ENCODE measurements at places on chromosomes 11 and 22. TPM values are rescaled to one million over a fixed set of nuclear protein-coding genes. Genes with fewer than 3 reads are reported as not detected.

OR5A1 gene
- not detected for total RNA-seq

DNA sequence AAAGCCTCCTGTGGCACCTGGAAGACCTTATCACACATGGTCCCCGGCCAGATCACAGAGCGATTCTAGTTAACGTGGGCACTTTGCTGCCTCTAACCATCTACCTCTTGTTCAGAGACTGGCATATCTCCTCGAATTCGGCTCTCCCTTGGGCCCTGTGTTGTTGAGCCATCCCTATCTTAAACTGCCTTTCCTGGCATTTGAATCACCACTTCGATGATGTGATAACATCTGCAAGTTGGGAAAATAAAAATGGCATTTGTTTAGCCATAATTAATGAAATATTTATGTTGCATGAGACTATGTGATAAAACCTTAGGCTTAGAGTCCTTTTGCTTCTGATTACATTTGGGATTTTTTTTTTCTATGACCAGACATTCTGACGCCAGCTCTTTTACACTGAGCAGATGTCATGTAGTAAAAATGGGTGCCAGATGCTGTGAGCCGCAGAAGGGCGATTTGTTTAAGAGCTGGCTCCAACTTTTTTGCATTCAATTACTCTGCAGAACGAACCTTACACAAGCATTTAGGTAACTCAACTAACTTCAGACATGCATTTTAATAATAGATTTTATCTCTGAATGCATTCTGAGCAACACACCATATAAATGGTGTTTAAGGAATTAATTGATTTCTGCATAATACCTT, 58.5 kb upstream of the PARVA start:
- H3K36me3 ChIP-seq: no peaks in the 10 kb centered on the region
- no peaks in the 10 kb centered on the region for H3K27me3 ChIP-seq

MAJIN gene
- total RNA-seq: not detected

ZP1 gene
- not detected for total RNA-seq

PLET1 gene
- total RNA-seq: not detected

GRCh38 chr11:72237112-72237931, 6.7 kb downstream of the PHOX2A start:
- H3K27ac ChIP-seq: peak overlapping the region; percentile 76
- H3K36me3 ChIP-seq: peaks cover 49% of the 10 kb centered on the region
- H3K4me1 ChIP-seq: peaks cover 62% of the 10 kb centered on the region
- no peak overlapping the region for H3K4me3 ChIP-seq

EMID1 gene
- 3.2 TPM for total RNA-seq

DNA sequence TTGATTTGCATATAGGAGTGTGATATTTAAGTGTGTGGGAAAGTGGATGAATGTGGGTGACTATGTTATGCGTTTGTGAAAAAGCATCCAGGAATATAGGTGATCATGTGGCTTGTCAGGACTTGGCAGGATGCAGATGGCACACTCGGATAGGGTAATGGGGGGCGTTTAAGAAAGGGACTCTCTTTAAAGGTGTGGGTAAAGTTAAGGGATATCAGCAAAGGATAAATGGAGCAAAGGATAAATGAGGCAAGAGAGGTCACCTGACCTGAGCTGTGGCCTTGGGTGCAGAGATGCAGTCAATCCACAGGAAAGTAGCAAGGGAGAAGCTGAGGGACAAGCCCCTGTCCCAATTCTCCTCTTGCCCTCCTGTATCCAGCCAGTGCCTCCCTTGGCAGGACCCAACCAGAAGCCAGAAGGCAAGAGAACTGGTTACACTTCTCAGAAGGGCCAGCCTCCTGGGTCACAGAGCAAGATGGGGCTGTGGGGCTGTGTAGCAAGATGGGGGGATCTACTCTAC, 47.5 kb upstream of the GRAMD1B start:
- H3K36me3 ChIP-seq: no peaks in the 10 kb centered on the region
- H3K4me1 ChIP-seq: no peaks in the 10 kb centered on the region
- DNase-seq: no peak
- no peak overlapping the region for H3K27ac ChIP-seq
- H3K27me3 ChIP-seq: no peaks in the 10 kb centered on the region
- no peak overlapping the region for H3K4me3 ChIP-seq

- no peaks in the 10 kb centered on the region for H3K4me1 ChIP-seq
- H3K4me3 ChIP-seq: no peak overlapping the region
- no peak overlapping the region for H3K27ac ChIP-seq
- H3K27me3 ChIP-seq: no peaks in the 10 kb centered on the region
Measured at GRCh38 chr11:112100462-112100861, 13.8 kb downstream of the SDHD start.

- H3K27me3 ChIP-seq: no peaks in the 10 kb centered on the region
- peak overlapping the region; percentile 100 for H3K4me3 ChIP-seq
- DNase-seq: peak; percentile 71
- H3K4me1 ChIP-seq: peaks cover 61% of the 10 kb centered on the region
Measured at GRCh38 chr22:38271927-38272372, 860 bp downstream of the TMEM184B start.

PHOX2A gene
- total RNA-seq: not detected

DNA sequence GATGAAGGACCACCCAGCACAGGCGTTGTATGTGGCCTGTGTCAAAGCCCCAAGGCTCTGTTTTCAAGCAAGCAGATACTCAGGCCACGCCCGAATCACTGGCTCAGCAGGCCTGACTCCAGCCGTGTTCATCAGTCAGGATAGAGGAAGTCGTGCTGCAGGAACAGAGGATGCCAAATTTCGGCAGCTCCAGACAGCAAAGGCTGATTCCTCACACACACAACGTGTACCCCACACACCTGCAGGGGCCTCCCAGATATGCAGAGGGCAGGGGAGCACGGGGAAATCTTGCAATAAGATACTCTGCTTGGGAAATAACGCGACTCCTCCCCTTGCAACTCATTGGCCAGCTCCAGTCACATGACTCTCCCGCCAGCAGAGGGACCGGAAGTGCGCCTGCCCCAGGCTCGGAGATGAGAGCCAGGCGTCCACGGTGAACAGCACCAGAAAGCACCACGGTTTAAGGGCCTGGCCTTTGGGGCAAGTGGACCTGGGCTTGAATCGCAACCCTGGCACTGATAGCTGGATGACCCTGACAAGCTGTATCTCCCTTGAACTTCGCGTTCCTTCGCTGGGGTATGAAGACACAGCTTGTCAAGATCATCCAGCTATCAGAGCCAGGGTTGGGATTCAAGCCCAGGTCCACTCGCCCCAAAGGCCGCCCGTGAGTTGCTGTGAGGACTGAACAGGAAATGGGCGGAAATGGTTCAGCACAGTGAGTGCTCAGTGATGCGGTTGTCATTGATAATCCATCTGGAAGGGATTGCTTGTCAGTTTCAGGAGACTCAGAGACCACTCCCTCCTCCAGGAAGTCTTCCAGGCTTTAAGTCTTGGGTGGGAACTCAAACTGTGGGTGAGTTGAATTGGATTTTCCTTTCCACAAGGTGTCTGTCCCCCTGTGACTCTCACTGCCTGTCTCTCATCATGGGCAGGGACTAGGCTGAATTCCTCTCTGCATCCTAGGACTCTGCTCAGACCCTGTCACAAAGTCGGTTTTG, 88.5 kb downstream of the MYEOV start:
- H3K27ac ChIP-seq: no peak overlapping the region
- no peaks in the 10 kb centered on the region for H3K36me3 ChIP-seq
- H3K4me1 ChIP-seq: no peaks in the 10 kb centered on the region
- H3K4me3 ChIP-seq: no peak overlapping the region

DNA sequence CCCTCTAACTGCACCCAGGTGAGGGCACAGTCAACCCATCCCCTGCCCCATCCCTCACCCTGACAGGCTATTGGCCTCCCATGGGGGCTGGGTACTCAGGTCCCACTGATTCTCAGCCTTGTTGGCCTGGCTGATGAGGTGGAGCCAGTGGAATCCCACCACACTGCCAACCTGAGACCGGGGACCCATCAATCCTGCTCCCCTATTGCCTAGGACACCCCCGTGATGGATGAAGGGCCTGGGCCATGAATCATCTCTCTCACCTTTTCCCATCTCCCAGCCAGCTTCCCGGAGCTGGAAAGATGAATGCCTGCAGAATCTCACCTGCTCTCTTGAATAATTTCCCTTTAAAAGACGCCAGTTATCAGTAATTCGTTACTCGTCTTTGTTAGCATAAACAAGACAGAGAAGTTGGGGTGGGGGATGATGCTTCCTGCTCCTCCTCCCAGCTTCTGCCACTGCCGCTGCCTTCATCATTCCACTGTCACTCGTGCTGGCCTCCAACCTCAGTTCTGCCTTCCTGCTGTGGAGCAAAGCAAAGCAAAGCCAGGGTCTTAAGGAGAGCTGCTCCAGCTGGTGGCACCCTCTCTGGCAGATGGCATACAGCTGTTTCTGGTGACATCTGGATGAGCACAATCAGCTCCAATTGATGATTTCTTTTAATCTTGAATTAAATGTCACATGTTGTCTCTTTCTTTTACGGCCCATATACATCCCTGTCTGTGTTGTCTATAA, 204.0 kb upstream of the NECTIN1 start:
- no peaks in the 10 kb centered on the region for H3K4me1 ChIP-seq
- peaks cover 14% of the 10 kb centered on the region for H3K27me3 ChIP-seq
- no peak overlapping the region for H3K27ac ChIP-seq
- DNase-seq: no peak

Data from stomach (tissue), 19 donors.